ENCODE measurements at places on chromosomes 4 and X. TPM values are rescaled to one million over a fixed set of nuclear protein-coding genes. Genes with fewer than 3 reads are reported as not detected.

CLNK gene
- 1.8 TPM for polyA plus RNA-seq

BMPR1B gene
- polyA plus RNA-seq: not detected

SPANXD gene
- polyA plus RNA-seq: not detected

PTPN13 gene
- not detected for polyA plus RNA-seq

ZMAT1 gene
- polyA plus RNA-seq: 1.5 TPM

DNA sequence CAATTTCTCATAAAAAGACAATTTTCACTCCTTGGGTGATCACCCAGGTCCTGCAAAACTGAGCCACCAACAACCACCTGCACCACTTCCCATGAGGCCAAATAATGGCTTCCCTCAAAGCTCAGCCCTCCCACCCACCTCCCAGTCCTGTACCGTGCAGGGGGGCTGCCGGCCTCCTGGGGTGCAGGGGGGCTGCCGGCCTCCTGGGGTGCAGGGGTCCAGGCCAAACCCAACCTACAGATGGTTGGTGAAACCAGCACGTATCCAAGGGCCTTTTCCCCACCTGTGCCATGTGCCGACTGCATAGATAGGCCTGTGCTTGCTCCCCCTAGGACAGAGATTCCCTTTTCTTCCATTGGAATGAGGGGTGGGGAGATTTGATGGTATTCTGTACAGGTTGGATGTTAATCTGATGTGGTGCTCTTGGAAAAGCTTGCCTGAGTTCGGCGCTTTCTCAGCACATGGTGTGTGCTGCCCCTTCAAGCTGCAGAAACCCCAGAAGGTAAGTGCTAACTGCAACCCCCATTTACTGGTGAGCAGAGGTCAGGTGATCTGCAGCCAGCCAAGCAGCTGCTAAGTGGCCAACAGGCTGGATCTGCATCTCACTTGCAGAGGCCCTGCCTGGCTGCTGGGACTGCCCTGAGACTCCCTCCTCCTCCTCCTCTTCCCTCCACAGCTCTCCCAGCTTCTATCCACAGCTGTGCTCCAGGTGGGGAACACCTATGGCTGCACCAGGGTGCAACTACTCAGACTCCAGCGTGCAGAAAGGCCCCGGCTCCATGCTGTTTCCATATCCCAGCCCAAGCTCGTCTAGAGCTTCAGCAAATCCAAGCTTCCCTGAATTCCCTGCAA, 38.8 kb downstream of the FRG1 start:
- DNase-seq: no peak

GRCh38 chrX:71533851-71534561, 1.1 kb downstream of the OGT start:
- DNase-seq: peak; percentile 60

DNA sequence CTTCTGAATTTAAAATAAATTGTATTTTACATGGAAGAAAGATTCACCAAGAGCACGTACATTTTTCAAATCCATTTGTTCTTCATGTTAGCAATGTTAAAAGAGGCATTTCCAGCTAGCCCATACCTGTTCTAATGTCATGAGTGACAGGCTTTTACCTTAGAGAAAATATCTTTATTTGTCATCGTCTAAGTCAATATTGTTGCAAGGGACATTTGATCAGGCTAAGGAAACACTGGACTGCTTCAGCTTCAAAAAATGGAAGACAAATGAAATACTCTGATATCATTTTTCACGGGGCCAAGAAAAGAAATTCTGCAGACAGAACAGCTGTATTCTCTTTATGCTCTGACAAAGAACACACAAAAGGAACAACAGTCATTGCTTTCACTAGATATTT, 207.7 kb downstream of the RCHY1 start:
- no peak for DNase-seq

- DNase-seq: no peak
Measured at GRCh38 chrX:83469551-83469950, 38.5 kb upstream of the POU3F4 start.

GRCh38 chr4:187019896-187020295, 296.2 kb upstream of the FAT1 start:
- DNase-seq: no peak

DNA sequence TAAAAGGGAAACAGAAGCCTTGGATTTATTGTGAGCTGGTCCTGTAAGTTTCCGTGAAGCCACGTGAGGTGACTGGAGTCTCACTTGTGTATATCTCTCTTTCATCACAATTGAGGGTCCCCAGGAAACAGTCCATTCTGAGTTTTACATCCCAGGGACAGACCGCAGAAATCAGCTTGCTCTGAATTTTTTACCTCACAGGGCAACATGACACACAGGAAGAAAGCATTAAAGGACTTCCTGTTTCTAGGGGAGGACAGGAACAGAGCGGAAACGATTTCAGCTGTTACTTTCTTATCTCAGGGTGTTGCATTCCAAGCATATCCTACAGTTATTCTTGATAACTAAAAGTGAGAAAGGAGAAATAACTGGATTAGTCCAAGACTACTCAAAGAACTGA, 553.5 kb downstream of the TRAM1L1 start:
- no peak for DNase-seq

DNA sequence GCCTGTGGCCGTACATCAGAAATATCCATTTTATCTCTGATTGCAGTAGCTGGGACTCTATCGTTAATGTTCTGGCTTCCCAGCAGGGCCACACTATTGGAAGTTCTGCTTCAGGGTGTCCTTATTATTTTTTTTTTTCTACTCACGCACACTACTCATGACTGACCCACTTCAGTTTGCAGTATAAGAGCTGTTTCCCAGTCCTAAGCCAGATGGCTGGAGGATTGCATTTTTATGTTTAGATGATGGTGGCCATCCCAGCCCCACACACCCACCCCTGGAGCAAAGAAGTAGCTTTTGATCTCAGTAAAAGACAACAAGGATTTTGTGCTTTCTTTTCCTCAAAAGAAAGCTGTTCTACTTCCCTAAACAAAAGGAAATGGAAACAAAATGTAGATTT, 557.0 kb upstream of the GALNTL6 start:
- DNase-seq: no peak

All from immature natural killer cell (primary cell).